KBM-7 (cell line): ENCODE measurements at places on chromosomes 12 and 14.
A peak's percentile ranks its signal among the peaks of the same experiment; 100 is the strongest.

GRCh38 chr12:90502070-90502469 is 452.9 kb downstream of the CCER1 start:
- DNase-seq: no peak

- no peak for DNase-seq
Observed at GRCh38 chr12:120596901-120597300, 15.7 kb upstream of the POP5 start.

- DNase-seq: no peak
Observed at GRCh38 chr14:46820291-46820690, 168.7 kb upstream of the RPL10L start.

DNA sequence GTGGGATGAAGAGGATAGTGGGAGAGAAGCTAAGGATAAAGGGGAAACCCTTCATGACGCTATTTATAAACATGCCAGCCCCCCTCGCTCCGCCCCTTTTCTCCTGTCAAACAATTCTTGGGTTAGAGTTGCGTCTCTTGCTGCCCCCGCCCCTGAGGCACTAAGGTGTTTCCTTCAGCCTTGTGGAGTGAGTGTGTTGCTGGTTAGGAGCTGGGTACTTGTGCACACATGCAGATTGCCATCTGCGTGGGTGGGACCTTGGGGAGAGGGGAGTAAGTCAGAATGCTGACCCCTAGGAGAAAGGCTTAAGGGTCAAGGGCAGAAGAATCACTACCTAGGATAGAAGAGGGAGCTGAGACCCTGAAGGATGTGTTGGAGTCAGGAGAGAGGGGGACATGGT is 5.4 kb downstream of the FOXJ2 start:
- DNase-seq: no peak

DNA sequence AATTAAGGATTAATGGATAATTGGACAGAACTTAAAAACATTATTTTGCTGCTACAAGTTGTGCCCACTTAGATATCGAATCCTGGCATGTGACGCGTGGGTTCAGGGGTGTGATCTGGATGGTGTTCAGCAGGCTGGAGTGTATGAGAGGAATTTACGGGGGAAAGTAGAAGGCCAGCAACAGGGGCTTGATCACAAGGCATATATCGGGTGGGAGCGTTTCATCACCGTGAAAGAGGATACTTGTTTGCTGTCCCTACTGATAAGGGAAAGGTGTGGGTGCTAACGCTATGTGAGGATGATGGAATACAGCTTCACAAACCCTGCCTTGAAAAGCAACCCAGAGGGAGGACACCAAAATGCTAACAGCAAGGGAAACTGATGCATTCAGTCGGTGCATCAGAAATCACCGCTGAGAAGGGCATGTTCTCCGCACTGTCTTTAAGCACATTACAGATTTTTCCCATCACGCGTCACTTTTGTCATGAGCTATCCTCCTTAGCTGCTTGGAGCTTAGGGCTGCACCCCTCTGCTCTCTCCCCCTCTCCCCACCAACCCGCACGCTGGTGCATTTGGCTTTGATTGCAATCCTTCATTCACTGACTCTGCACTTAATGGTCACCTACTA is 13.4 kb downstream of the HHIPL1 start:
- no peak for DNase-seq

GRCh38 chr14:103318750-103319419 is 15.2 kb upstream of the EIF5 start:
- no peak for DNase-seq

- DNase-seq: peak; percentile 83
Observed at GRCh38 chr12:120194534-120195395, at the start of gene GCN1. TSS of gene GCN1 (minus strand) at chr12:120194715. CDS start at chr12:120194697, 18 bp downstream.
